ENCODE measurements at places on chromosomes 1 and 21.

DNA sequence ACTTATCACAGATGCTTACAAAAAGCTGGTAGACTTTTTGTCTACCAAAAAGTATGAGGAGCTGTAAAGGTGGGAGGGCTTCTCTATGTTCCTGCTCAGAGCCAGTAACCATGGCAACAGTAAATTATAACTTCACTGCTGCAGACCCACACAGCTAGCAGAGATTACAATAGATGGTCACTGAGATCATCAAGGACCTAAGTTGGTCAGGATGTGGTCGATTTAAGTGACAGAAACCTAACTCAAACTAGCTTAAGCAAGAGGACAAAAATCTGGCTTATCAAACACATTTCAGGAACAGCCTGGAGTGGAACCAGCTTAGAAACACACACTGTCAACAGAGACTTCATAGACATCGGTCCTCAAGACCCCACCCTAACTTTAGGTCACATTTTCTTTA lies 113.4 kb upstream of the ATP1A1 start:
- DNase-seq: no peak

- DNase-seq: no peak
These were observed 56.6 kb upstream of the C1orf174 start for GRCh38 chr1:3956527-3957170.

GRCh38 chr21:45699251-45699942 lies 55.9 kb downstream of the PCBP3 start:
- DNase-seq: no peak

DNA sequence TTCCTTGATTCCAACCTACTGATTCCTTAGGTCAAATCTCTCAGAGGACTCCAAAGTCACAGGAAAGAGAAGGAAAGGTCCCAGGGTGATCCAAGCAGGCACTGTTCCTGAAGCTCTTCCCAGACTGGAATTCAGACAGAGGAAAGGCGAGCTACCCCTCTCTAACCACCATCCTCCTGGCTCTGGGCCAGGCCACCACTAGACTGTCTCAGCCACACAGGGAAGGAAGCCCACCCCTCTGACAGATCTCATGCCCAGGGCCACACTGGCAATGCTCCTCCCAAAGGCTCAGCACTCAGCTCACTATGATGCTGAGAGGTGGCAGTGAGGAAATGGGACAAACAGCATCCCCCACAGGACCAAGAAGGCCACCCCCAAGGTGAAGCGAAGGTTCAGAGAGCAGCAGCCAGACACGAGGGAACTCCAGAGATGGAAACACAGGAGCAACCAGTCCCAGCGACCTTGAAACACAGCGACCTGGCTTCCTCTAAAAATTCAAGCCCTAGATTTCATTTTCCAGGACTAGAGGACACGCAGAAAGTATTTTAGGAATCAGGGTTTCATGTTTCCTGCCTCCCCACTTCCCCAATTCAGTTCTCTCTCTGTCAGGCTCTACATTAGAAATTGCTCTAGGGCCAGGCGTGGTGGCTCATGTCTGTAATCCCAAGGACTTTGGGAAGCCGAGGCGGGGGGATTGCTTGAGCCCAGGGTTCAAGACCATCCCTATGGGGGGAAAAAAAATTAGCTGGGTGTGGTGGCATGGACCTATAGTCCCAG lies 18.8 kb downstream of the PIK3C2B start:
- no peak for DNase-seq

- no peak for DNase-seq
These were observed 229.7 kb upstream of the CACYBP start for GRCh38 chr1:174769961-174770549.

- DNase-seq: no peak
These were observed 66.7 kb downstream of the MAGI3 start for GRCh38 chr1:113456967-113457366.

GRCh38 chr1:248752161-248753028 lies 3.2 kb downstream of the LYPD8 start:
- no peak for DNase-seq

DNA sequence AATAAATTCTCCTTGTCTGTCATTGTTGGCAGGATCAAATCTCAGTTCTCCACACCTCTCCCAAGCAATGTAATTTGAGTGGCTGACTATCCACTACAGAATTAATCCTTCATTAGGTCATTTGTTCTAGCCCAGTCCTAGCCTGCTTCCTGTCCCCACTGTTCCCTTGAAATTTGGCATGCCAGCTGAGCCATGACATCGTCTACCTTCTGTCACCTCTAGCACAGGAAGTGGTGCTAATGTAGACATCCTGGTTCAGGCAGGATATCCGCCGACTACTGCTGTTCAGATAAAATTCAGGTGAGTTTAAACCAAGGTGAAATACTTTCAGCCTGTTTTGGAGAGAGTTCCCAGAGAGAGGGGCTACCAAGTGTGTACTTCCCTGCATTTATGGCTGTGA lies 5.9 kb downstream of the CHRM3 start:
- DNase-seq: no peak

DNA sequence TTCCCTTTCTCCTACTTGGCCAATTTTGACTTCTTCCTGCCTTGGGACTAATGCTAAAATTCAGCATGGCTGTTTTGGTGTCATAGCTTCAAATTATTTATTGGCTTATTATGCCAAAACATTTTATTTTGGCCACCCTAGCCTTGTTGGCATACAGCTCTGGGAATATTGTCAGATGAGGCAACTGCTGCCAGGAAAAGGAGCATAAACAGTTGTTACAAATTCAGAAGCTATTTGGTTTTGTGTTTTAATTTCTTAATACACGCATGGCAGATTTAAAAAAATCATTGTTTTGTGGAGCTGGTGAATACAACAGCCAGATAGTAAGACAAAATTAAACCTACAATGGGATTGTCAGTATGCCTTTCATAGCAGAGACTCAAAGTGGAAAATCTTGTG lies 66.8 kb upstream of the BCL10 start:
- no peak for DNase-seq

- peak; percentile 80 for DNase-seq
These were observed 22.6 kb downstream of the CASP9 start for GRCh38 chr1:15501208-15502032.

DNA sequence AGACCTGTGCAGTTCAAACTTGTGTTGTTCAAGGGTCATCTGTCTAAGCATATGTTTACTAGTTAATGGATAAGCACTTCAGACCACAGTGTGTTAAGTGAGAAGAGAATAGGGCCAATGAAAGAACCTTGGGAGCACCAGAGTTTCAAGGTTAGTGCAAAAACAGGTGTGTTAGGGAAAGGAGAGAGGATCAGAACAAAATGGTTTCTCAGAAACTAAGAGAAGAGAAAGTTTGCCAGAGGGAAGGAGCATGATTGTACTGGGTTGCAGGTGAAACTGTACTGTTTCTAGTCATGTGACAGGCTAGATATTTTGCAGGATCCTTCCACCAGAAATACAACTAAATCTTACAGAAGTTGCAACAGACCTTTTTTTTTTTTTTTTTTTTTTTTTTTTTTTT lies 23.3 kb downstream of the RPRD2 start:
- no peak for DNase-seq

- DNase-seq: no peak
These were observed 114.8 kb downstream of the BEND5 start for GRCh38 chr1:48661726-48662463.

- no peak for DNase-seq
These were observed 46.7 kb downstream of the H3-3A start for GRCh38 chr1:226108935-226109828.

GRCh38 chr1:221667504-221667903 lies 74.4 kb downstream of the DUSP10 start:
- DNase-seq: no peak

GRCh38 chr1:228735871-228736586 lies 750 bp downstream of the RHOU start:
- peak; percentile 73 for DNase-seq

- no peak for DNase-seq
These were observed 2.5 kb upstream of the DENND2D start for GRCh38 chr1:111202707-111203623.

DNA sequence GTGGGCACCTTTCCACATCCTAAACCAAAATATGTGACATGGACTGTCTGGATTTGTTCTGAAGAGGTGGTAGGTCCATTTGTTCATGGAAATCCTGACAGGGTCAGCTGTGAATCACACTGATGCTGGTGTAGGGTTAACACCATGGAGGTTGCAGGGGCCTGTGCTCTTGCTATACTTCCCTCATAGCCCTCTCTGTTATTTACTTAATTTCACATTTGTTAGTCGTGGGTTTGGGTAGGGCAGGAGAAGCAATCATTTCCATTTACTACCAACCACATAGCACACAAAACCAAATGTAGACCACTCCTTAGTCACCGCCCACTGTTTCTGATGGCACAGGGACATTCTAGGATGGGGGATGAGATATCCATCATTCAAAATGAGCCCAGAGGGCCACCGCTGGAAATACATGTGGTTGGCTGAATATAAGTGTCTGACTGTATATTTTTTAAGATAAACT lies 61.8 kb upstream of the POU2F1 start:
- no peak for DNase-seq

DNA sequence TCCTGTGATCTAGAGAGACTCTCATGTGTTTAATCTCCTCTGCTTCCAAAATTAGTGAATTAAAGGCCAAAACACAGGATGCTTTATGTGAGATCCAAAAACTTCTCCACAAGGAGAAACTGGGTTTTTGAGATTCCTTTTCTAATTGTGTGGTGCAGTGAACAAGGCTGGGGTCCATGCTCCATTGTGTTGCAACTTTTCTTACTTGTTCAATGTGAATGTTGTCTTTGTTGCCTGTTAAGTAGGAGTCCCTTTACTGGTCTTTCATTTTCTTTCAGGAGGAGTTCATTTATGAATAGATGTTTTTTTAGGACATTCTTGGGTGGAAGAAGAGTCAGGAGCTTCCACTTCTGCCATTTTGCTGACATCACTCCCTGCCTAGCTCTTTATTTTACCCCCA lies 40.6 kb upstream of the CFHR3 start:
- DNase-seq: no peak

- DNase-seq: no peak
These were observed 4.8 kb upstream of the HEATR1 start for GRCh38 chr1:236608930-236609726.

All from activated effector memory CD4-positive, alpha-beta T cell treated with anti-CD3 and anti-CD28 coated beads, Interleukin-2, amount 50 U/mL, for 16 hours (primary cell).